ENCODE measurements at places on chromosomes 4 and X.

DNA sequence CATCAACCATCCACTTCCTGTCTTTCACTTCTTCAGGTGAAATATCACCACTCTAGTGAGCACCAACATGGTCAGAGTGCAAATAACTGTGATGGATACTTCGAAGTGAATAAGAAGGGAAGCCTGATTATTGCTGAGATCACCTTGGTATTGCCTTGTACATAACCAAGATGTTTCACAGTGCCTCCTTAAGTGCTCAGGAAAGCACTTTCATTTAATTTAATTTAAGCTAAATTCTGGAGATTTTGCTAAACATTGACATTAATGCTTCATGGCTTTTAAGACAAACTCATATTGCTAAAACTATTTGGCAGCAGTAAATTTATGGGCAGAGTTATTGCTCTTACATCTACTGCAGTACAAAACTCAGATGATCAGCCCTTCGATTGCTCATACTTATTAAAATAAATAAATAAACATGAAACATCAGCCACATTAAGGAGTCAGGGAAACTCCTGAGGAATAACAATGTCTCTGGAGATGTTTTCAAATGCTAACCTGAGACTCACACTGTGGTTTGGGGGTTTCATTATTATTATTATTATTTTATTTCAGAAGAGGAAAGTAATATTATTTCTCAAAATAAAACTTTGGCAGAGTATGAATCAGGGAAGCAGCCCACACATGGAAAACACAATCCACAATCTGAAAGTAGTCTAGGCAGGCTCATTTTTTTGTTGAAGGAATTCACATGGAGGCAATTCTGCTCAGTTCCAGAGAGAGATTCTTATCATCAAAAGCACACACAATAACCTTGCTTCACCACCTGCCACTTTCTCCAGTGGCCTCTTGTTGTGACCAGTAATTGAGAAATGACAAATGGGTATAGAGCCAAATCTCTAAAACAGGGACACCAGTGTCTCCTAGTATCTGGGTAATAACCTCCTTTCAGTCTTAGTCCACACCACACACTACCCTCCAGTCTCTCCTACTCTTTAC lies 344.2 kb downstream of the MAPK10 start:
- no peak for DNase-seq

DNA sequence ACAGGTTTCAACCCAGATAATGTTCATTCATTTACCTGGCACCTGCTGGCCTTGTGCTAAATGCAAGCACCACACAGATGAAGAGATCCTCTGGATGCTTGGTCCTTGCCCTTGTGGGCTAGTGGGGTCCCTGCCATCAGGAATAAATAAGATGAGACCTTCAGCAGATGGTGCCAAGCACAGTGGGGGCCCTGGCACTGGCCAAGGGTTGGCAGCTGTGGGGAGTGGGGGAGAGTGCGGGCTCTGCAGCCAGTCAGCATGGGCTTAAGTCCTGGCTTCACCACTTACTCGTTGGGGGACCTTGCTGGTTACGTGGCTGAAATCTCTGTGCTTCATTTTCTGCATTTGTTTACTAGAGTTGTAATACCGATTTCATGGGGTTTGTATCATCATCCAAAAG lies 6.9 kb downstream of the LAP3 start:
- peak; percentile 43 for DNase-seq

GRCh38 chr4:75071317-75071716 lies 138.4 kb downstream of the PARM1 start:
- no peak for DNase-seq

DNA sequence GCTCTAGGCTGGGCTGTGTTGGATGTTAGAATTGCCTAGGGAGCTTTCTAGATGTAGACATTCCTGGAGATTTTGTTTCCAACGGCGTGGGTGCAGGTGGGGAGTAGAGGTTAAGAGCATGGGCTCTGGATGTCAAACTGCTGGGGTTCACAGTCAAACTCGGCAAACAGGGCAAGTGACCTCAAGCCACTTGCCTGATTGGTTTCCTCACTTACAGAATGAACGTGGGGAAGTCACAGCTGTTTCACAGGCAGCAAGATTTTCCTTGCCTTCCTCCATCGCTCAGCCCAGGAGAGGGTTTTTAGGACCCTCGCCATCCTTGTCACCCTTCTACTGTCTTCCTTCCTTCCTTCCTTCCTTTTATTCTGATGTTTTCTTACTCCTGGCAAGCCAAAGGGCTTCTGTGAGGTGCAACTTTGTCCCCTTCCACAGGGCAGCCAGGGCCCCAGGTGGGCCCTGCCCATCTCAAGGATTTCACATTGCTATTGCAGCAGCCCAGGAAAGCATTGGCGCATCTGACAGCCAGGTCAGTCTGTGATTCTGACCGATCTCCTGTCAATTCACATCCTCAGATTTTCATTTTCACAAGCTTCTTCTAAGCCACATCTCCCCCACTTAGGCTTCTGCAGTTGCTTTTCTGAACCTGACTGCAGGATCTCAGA lies 7.0 kb downstream of the RTL5 start:
- DNase-seq = no peak

DNA sequence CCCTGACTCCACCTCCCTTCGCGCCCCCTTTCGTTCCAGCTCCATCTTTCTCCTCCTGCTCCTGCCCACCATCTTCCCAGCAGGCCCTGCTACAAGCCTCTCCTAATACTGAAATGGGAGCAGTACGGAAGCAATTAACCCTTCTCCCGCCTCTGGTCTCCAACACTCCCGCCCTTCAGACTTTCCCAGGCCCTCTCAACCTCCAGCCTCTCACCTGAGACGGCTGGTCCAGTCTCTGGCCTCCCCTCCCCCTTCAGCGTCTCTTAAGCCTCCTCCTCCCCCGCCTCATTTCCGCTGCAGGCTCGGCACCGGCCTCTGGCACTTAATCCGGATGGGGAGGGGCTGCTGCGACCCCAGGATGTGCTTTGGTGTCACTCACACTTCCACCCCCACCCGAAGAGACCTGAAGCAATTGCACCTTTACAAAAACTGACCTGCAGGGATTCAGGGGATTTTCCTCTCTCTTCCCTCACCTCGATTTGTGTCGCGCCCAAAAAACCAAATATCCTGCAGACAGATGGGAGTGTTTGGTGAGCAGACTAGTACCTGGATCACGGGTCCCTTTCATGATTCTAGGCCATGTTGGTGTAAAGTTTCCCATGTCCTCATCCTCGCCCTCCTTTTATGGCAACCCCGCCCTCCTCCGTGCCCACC lies 657 bp downstream of the TCEAL8 start:
- peak; percentile 32 for DNase-seq

GRCh38 chr4:65791812-65792308 lies 121.6 kb upstream of the EPHA5 start:
- DNase-seq = no peak

GRCh38 chr4:101217353-101218031 lies 129.8 kb downstream of the PPP3CA start:
- no peak for DNase-seq

GRCh38 chrX:40188573-40189417 lies 91.0 kb upstream of the BCOR start:
- no peak for DNase-seq

Measured in spinal cord (tissue), 10 donors.